Mesothelial cell of epicardium (in vitro differentiated cells): ENCODE measurements at places on chromosomes 1 and 21.

- no peak overlapping the region for H3K4me3 ChIP-seq
- no peaks in the 10 kb centered on the region for H3K36me3 ChIP-seq
- DNase-seq: no peak
- H3K27ac ChIP-seq: no peak overlapping the region
These were observed 43.1 kb upstream of the PKP1 start for GRCh38 chr1:201240171-201240570.

- H3K4me3 ChIP-seq: peak overlapping the region; percentile 81
- no peaks in the 10 kb centered on the region for H3K36me3 ChIP-seq
- peak overlapping the region; percentile 31 for H3K27ac ChIP-seq
- no peak for DNase-seq
- H3K4me1 ChIP-seq: peaks cover 21% of the 10 kb centered on the region
These were observed 738 bp downstream of the LURAP1 start for GRCh38 chr1:46203738-46204405.

- H3K27ac ChIP-seq: peak overlapping the region; percentile 96
- H3K36me3 ChIP-seq: peaks cover 11% of the 10 kb centered on the region
- H3K27me3 ChIP-seq: no peaks in the 10 kb centered on the region
- H3K4me1 ChIP-seq: peaks cover 51% of the 10 kb centered on the region
- no peak overlapping the region for H3K4me3 ChIP-seq
These were observed 21.4 kb downstream of the NUAK2 start for GRCh38 chr1:205300149-205300548.

- H3K4me1 ChIP-seq: no peaks in the 10 kb centered on the region
- H3K27ac ChIP-seq: no peak overlapping the region
- H3K27me3 ChIP-seq: no peaks in the 10 kb centered on the region
- DNase-seq: no peak
These were observed 65.8 kb upstream of the DIP2A start for GRCh38 chr21:46392921-46393320.

DNA sequence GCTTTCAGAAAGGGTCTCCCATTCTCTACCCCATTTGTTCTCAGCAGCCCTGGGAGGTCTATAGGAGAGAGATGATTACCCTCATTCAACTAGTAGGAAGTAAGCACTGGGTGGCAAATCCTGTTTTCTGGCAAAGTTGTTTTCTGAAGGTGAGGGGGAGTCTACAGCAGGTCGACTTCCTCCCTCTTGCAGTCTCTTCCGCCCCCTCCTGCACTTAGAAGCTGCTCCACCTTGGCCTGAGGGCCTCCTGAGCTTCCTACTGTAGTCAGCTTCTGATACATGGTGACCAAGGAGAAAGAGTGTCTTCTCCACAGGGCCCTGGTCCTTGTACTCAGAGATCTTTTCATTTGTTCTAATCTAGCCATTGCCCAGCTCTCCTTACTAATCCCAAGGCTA is 93.1 kb downstream of the RGL1 start:
- H3K4me3 ChIP-seq: no peak overlapping the region
- H3K27ac ChIP-seq: peak overlapping the region; percentile 64
- DNase-seq: no peak
- H3K4me1 ChIP-seq: peaks cover 16% of the 10 kb centered on the region
- H3K27me3 ChIP-seq: no peaks in the 10 kb centered on the region
- H3K36me3 ChIP-seq: peaks cover 64% of the 10 kb centered on the region

- H3K27me3 ChIP-seq: no peaks in the 10 kb centered on the region
- H3K4me1 ChIP-seq: no peaks in the 10 kb centered on the region
- H3K36me3 ChIP-seq: no peaks in the 10 kb centered on the region
- no peak for DNase-seq
These were observed 177.3 kb downstream of the KCTD3 start for GRCh38 chr1:215744419-215744818.

DNA sequence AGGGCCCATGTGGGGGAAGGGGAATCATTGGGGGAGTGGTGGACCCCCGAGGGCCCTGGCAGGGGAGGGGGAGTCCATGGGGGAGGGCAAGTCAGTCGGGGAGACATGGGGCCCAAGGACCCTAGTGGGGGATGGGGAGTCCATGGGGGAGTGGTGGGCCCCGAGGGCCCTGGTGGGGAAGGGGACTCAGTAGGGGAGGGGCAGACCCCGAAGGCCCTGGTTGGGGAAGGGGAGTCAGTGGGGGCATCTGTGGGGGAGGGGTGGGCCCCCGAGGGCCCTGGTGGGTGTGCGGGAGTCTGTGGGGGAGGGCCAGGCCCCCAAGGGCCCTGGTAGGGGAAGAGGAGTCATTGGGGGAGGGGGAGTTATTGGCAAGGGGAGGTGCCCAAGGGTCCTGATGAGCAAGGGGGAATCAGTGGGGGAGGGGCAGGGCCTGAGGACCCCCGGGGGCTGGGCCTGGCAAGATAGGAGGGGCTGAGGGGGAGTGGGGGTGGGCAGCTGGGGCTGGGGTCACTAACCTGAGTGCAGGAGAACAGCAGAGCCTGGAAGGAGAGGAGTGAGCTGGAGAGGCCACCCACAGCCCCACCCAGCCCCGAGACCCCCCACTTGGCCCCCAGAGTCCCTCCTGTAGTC is 2.1 kb downstream of the MXRA8 start:
- no peak for DNase-seq
- peaks cover 4% of the 10 kb centered on the region for H3K27me3 ChIP-seq
- H3K27ac ChIP-seq: no peak overlapping the region

- DNase-seq: peak; percentile 60
- H3K27ac ChIP-seq: peak within 1 kb of the TSS; percentile 97
- peaks cover 41% of the 10 kb centered on the region for H3K4me1 ChIP-seq
- H3K4me3 ChIP-seq: peak within 1 kb of the TSS; percentile 89
- no peaks in the 10 kb centered on the region for H3K27me3 ChIP-seq
These were observed at the start of gene PATJ for GRCh38 chr1:61741711-61742619. Gene PATJ (plus strand): TSS chr1:61742480. CDS start chr1:61762893, 20,413 bp downstream.

DNA sequence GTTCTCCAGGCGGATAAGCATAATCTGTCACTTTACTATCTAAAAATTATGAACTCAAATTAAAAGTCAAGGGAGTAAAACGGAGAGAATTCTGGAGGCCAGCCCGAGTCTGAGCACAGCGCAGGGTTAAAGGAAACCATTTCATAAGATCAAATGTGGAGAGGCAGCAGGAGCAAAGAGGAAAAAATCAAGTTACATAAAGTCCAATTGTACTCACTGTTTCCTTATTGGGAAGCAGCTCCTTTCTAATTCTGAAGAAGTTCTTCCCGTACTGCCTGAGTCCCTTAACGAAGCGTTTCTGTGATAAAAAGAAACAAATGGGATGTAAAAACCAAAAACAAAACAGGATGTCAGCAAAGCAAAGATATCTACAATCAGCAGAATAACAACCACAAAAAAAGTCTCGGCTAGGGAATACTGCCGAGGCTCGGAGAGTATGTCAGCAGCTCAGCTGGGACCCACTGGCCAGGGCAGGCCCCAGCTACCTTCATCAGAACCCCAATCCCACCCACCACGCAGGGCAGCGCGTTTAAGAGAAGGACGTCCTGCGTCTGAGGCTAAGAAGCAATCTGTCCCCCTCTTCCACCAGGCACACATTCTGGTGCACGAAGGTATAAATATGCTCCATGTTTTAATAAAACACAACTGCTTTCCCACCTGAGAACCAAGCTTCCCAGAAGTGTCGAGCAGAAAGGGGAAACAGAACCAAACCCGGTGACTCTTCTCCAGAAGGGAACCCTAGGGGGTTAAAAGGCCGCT is 104.8 kb downstream of the SLC45A1 start:
- H3K36me3 ChIP-seq: peaks cover 13% of the 10 kb centered on the region
- no peaks in the 10 kb centered on the region for H3K27me3 ChIP-seq
- H3K27ac ChIP-seq: no peak overlapping the region
- H3K4me3 ChIP-seq: no peak overlapping the region

DNA sequence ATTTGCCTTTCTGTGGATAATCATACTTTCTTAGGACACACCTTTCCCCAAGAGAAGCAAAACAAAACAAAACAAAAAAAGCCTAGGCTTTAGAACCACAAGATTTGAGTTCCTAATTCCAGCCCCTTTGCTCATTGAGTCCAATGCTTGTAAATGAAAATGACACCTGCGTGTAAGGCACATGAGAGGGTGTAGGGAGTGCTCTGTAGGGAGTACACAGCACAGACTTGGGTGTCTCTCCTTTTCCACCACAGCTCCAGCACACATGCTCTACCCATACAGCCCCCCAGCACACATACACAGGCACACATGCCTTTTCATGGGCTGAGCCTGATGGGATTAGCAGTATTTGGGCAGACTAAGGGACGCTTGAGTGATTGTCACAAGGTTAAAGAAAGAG is 9.2 kb upstream of the NGF start:
- H3K27me3 ChIP-seq: no peaks in the 10 kb centered on the region
- H3K36me3 ChIP-seq: no peaks in the 10 kb centered on the region
- no peak for DNase-seq
- H3K4me1 ChIP-seq: no peaks in the 10 kb centered on the region
- no peak overlapping the region for H3K4me3 ChIP-seq

- no peak overlapping the region for H3K27ac ChIP-seq
- DNase-seq: no peak
- peaks cover 8% of the 10 kb centered on the region for H3K27me3 ChIP-seq
- peaks cover 15% of the 10 kb centered on the region for H3K4me1 ChIP-seq
- H3K36me3 ChIP-seq: no peaks in the 10 kb centered on the region
- H3K4me3 ChIP-seq: no peak overlapping the region
These were observed 3.4 kb upstream of the FAM131C start for GRCh38 chr1:16076865-16077238.

DNA sequence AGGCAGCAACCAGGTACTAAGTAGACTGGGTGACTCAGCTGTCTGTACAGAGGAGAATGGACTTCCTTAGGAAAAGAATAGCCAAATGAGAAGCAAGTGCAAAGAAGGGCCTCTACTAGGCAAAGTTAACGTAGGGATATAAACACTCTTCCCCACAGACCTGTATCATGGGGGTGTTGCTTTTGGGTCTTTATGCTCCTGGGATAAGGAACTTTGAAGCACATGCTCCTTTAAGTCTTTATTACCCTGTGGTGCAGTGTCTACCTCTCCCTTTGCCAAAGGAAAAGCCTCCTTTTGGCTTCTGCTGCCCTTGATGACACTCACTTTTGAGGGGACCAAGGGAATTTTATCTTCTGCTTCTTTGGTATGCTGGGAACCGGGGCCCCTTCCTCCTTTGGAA is 5.0 kb downstream of the RFX5 start:
- peaks cover 20% of the 10 kb centered on the region for H3K4me1 ChIP-seq
- peak overlapping the region; percentile 25 for H3K27ac ChIP-seq
- H3K4me3 ChIP-seq: no peak overlapping the region
- no peak for DNase-seq
